Stimulated activated naive CD4-positive, alpha-beta T cell (primary cell): ENCODE measurements at places on chromosomes 2 and 18.

GRCh38 chr2:201558665-201559064 lies 84.6 kb downstream of the TMEM237 start:
- no peak for DNase-seq

- no peak for DNase-seq
These were observed 100.5 kb downstream of the CDC42EP3 start for GRCh38 chr2:37570773-37571586.

GRCh38 chr2:168639018-168639417 lies 163.4 kb upstream of the NOSTRIN start:
- no peak for DNase-seq

GRCh38 chr2:86274918-86275275 lies 62.5 kb downstream of the REEP1 start:
- no peak for DNase-seq

DNA sequence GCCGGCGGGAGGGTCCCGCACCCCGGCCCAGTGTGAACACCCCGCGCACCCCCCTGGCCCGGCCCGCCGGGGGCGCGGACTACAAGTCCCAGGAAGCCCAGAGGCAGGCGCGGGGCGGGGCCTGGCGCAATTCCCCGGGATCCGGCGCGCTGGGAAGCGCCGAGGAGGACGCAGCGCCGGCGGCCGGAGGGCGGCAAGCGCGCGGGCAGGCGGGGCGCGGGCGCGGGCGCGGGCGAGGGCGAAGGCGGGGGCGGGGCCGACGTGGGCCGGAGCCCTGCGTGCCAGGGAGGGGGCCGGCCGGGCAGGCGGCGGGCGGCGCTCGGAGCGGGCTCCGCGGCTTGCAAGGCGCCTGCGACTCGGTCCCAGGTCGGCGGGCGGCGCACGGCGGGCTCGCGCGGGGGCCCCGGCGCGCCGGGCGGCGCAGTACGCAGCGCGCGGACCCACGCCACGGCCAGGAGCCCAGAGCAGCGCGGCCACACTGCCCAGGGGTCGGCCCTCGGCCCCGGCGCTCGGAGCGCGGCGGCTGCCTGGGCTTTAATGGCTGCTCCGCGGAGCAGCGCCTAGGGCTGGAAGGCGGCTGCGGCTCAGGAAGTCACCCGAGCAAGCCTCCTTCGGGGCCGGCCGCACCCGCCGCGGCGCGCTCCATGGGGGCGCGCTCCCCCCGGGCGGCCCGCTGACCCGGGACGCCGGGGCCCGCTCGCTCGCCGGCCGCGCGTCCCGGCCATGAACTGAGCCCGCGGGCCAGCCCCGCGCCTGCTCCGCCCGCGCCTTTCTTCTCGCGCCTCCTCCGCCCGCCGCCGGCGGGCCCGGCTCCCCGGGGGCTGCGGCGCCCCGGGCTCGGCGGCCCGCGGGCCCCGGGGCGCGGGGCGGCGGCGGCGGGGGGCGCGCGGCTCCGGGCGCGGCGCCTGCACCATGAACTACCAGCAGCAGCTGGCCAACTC lies at the start of gene AGAP1:
Gene AGAP1, plus strand, starts transcription at position 269 of the 941 bp plus-strand sequence.
- DNase-seq: no peak

DNA sequence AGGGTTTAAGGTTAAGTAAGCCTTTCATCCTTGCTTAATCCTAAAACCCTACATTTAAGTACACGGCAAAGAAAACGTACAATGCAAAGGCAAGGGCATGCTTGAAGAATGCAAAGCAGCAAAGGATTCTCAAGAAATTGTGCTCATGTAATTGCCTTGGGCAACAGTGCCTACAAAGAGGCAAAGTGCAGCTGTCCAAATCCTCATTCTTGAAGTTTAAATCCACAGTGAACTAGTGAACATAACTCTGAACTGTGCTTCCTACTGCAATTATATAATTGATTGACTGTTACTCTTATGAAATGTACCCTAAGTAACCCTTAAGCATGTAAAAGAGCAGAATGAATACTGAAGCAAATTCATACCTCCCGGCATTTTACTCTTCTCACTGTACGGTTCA lies 85.4 kb downstream of the MAP3K20 start:
- DNase-seq: no peak
